ENCODE measurements at places on chromosomes 5 and 9.

DNA sequence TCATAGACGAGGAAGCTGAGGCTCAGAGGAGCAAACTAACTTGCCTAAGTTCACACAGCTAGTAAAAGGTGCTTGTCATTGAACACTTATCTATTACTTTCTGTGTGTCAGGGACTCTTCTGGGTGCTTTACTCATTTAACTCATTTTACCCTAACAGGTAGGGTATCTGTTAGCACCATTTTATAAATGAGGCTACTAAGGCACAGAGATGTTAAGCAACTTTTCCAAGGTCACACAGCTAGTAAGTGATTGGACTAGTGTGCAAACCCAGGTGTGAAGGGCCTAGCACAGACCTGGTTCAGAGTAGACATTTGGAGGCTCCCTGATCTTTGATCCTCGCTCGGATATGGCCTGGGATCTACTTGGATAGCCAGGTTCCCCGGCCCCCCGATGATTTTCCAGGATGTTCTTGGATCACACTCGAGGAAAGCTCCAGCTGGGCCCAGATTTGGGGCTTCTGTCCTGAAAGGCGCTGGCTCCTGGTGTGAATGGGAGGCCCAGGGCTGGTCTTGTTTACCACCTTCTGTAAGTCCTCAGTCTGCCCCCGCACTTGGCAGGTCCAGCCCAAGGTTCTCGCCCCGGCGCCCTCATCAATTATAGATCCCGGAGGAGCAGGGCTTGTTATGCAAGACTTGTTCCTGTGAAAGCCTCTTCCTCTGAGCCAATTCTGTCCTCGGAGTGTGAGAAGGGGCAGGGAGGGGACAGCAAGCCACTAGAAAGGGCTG, 37.5 kb downstream of the GSN start:
- no peak for DNase-seq

- DNase-seq = no peak
Observed at GRCh38 chr5:167953151-167953798, 338.2 kb upstream of the WWC1 start.

- no peak for DNase-seq
Observed at GRCh38 chr5:138468966-138469539, 3.8 kb downstream of the EGR1 start.

DNA sequence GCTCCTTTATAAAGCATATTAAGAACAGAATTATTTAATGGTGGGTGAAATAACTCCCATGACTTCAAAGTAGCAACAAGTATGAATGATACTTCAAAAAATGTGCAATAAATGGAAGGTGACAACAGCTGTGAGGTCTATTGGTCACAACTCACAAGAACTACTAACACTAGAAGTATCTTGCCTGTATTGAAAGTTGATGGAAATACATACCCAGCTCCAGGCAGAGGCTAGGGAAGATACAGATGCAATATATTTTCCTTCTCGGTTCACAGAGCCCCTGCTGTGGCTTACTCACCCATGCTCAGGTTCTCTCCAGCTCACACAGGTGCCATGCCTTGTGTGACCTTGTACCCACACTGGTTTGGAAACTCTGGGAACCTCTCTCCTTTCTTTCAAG, 133.8 kb downstream of the LIFR start:
- DNase-seq = no peak

- no peak for DNase-seq
Observed at GRCh38 chr9:130728721-130729120, 35.1 kb downstream of the EXOSC2 start.

DNA sequence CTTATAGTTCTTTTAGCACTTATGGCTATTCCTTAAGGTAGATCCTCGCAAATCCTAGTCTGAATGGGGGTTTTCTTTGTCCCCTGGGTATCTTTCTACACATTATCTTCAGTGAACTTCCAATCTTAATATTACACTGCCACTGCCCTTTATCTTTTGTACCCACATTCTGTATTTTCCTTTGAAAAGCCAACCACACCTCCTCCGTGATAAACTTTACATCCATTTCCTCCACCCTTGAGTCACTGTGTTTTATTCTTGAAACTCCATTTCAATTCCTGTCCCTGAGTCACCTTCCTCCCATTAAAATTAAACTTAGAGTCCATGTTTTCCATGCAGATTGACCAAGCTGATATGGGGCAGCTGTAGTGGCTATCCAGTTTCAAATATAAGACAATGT, 43.2 kb upstream of the RICTOR start:
- no peak for DNase-seq

DNA sequence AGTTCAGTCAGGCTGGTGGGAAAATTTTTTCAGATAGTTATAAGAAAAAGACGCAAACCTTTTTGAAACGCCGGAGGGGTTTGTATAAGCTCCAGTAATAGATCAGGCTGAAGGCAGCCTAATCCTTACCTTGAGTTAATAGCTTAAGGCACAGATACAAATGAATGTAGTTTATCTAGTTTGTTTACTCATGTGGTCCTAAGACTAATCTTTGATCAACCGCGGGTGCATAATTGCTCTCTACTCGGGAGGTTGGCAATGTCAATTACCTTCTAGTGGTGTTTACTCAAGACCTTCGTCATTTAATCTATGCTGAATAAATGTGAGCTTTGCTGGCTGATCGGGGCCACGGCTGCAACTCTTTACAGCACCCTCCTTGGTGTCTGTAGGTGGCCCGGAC, 665 bp upstream of the INSL4 start:
- DNase-seq = no peak

DNA sequence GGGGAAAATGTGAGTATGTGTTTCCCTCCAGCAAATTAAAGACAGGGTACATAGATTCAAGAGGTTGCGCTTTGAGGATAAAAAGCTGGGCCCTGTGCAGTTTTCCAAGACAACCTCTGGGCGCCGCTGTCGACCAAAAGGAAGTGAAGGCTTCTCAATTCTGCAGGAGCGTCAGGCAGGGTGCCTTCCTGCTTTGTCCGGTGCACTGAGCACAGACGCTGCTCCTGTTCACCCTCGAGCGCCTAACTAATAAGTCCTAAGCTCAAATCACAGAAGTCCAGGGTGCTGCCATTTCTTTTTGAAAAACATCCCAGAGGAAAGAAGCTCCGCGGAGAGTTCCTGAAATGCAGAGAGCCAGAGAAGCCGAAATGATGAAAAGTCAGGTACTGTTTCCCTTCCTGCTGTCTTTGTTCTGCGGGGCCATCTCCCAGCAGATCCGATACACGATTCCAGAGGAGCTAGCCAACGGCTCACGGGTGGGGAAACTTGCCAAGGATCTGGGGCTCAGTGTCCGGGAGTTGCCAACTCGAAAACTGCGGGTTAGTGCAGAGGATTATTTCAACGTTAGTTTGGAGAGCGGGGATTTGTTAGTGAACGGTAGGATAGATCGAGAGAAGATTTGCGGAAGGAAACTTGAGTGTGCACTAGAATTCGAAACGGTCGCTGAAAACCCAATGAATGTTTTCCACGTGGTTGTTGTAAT, at the start of gene PCDHGB1:
TSS of gene PCDHGB1 (plus strand) at position 183 of the 703 bp plus-strand sequence. CDS start at position 345, 162 bp downstream.
- DNase-seq = no peak

DNA sequence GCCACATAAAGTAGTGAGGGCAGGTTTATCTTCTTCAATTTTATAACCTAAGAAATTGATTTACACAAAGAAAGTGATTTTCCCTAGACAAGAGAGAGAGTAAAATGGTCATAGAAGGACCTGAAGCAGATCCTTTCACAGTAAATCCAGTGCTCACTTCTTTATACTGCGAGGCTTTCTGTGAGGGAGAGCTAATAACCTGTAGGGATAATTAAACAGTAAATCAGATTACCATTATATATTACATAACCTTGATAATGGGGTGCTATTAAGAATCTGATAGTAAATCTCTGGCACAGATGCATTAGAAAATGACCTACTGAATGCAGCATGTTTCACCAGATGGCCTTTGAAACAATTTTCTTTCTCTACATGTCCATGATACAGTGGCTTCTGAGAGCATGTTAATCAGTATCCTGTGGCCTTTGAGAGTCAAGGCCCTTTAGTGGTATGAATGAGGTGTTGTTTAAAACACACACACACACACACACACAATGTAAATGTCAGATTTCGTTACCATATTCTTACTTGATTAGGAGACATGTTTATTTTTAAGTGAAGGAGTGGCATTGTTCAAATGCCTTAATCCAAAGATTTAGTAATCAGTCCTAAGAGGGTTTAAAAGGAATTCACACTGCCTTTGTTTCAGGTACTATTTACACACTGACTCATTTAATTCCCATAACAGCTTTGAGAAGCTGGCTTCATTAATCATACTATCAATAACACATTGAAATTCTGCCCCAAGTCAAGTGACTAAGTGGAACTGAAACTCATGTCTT, 124.7 kb downstream of the ALDH1A1 start:
- DNase-seq = no peak

- no peak for DNase-seq
Observed at GRCh38 chr9:12854221-12854620, 79.4 kb downstream of the LURAP1L start.

DNA sequence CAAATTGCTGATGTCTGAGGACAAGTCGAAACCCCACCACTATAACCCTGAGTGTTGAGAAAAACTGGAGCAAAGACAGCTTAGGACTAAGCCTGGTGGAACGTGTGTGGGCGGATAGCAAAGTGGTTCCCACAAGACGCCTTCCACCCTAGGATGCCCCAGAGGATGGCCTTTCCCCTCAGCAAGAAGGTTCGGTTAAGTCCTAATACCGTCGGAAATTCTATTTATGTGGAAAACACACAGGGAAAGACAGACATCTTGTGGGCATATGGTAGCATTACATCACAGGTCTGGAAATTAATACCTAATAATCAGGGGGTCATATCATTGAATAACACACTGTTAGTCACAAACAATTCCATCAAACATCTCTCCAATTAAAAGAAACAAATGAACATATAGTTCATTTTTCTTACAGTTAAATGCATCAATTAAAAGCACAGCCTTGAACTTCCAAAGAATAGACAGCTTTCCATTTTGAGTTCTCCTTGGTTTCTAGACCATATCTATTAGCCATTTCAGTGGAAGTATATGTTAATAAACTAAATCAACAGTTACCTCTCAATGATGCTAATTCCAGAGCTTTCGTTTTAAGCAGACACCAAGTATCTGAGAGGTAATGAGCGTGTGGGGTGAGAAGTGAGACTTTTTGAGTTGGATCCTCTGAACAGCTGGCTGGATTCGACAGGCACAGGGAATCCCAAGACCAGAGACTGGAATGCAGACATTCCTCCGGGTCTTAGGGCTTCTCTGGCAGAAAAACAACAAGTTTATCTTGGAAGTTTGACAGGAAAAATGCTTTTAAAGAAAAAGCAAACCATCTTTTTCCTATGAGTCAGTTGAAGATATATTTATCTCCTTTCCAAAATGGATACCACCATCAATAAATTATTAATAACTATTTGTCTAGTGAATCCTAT, 2.9 kb upstream of the ICE1 start:
- no peak for DNase-seq

GRCh38 chr9:37968228-37968701, 64.3 kb upstream of the SLC25A51 start:
- DNase-seq = no peak

DNA sequence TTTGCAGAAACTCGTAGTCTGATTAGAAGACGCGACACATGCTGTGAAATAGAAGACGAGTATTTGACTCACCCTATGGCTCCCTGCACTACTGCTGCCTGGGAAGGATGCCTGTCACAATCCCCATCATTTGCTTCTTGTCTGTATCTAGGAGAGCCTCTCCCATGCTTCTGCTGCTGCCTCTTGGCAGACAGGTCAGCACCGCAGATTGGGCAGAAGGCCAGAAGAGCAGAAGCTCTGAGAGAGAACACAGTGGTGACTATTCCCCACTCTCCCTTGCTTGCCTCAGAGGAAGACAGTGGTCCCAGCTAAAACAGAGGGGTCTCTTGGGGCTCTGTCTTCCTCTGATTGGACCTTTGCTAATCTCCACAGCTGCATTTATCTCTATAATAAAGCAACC, 84.0 kb upstream of the SMIM32 start:
- no peak for DNase-seq

DNA sequence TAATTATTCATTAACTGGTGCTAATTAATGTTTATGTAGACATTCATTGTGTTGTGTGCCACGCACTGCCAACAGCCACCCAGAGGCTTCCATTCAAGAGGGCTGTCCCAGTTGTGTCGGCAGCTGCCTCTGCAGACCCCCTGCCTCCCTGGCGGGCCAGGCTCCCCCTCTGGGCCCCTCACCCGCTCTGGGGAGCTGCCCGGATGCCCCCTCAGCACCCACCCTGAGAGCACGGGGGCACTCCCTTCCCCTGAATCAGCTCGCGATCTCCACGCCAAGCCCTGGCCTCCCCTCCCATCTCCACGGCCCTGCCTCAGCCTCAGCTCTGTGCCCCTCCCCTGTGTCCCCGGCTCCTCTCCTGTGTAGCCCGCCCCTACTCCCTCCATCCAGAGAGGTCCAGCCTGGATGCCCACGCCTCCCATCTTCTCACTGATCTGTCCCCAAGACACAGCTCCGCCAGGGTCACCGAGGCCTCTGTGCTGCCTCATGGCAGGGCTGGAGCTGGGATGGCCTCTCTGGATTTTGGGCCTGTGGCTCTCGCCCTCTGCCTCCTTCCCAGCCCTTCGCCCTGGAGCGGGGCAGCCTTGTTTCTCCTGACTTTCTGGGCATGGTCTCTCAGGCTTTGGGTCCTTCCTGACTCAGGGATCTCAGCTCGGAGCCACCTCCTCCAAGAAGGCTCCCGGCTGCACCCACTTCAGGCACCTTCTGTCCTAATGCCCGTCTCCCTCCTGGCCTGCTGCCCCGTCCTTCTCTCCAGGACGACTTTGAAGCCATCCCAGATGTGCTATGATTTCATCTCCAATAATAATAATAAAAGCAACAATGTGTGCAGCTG, 16.0 kb upstream of the SLC9A3 start:
- no peak for DNase-seq

DNA sequence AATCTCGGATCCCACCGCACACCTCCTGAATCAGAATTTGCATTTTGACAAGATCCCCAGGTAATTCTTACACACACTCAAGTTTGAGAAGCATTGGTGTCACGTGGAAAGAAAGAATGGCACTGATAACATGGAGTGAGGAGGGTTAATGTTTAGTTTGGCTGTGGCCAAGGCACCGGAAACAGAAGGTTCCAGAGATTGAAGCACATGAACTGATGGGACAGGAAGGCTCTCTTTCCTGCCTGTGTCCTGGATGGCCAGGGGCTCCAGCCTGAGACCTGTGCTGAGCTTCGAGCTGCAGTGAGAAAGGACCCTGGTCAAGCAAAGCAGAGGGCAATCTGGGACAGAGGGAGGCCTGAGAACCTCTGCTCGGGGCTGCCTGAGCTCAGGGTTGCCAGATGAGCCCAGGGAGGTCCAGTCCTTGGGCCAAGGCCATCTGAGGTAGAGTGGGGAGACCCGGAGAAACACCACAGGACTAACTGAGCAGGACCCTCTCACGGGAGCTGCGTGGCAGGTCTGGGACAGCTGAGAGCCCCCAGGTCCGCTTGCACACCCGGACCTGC, 27.3 kb downstream of the AFAP1L1 start:
- DNase-seq = no peak

- DNase-seq = no peak
Observed at GRCh38 chr5:39349484-39349883, 14.8 kb downstream of the C9 start.

- DNase-seq = no peak
Observed at GRCh38 chr9:110640736-110641135, 27.9 kb upstream of the MUSK start.

- DNase-seq = no peak
Observed at GRCh38 chr9:15403155-15403554, 19.5 kb upstream of the SNAPC3 start.

Data from ureter (tissue), 1 donor.